ENCODE measurements at places on chromosomes 2 and 18.

DNA sequence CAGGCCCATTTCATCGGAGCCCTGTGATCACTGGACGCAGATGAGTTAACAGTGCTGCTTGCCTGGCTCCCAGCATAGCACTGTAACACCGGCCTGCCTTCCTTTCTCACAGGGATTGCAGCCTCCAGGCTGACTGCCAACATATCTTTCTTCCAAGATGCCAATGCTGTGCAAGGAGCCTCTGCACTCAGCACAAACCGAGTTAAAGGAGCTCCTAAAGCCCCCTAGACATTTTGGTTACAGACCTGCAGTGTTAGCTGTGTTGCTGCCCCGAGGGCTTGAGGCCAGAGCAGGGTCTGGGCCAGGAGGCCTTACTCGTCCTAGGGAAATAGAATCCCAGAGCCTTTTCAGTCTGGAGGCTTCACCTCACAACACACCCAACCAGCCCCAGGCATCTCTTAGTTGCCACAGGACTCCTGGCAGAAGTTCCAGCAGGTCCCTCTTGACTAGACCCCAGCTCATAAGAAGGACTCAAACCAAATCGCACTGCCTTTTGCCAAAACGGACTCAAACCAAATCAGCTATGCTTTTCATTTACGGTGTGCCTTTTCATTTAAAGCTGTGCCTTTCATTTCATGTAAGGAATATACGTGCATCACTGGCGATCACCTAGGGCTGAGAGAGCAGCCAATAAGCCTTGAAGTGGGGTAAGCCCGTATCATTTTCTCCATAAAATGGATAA lies 58.4 kb upstream of the EML4 start:
- no peak for DNase-seq

DNA sequence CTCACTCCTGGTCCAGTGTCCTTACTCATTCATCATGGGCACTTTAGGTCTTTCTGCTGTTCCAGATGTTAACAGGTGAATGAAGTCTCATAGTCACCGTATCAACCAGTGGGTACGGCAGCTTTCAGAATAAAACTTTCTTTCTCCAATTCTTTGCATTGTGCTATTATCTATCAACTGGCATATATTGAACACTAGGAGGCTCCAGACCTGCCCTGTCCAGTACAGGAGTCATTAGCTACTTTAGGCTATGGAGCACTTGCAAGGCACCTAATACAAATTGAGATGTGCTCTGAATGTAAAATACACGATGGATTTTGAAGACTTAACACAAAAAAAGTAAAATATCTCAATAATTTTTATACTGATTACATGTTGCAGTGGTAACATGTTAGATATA lies 43.2 kb upstream of the NEB start:
- DNase-seq = no peak

GRCh38 chr18:37564711-37565100 lies 892 bp downstream of the CELF4 start:
- DNase-seq = peak; percentile 88

- no peak for DNase-seq
Observed at GRCh38 chr2:214066862-214067261, 344.0 kb upstream of the VWC2L start.
